ENCODE measurements at places on chromosomes 3 and 15. TPM values are rescaled to one million over a fixed set of nuclear protein-coding genes. Genes with fewer than 3 reads are reported as not detected.

The CCR9 gene
- not detected for total RNA-seq

The CMTM8 gene
- 6.6 TPM for total RNA-seq

The ACAN gene
- total RNA-seq = 113 TPM

The TGM4 gene
- not detected for total RNA-seq

GRCh38 chr15:65101411-65101890 is 13.5 kb downstream of the UBAP1L start:
- DNase-seq = no peak

DNA sequence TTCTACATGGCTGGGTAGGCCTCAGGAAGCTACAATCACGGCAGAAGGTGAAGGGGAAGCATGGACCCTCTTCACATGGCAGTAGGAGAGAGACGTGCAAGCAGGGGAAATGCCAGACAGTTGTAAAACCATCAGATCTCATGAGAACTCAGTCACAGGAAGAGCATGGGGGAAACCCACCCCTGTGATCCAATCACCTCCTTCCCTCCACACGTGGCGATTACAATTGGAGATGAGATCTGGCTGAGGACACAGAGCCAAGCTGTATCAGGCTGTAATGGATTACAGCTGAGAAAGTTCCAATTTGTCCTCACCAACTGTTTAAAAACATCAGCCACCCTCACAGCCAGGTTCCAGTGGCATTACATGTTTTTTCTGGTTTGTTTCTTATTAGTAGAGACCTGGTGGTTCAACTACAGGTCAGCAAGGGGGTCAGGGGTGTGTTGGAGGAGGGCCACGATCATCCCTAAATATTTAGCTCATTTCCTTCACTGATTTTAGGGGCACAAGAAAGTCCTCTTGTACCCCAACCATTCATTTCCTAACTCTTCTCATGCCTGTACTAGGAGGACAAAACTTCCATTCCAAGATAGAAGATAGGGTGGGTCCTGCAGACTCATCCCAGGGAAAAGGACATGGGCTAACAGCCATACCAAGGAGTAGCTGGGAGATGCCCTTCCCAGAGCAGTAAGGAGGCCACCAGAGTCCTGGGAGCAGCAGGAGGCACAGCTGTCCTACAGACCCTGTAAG is 54.4 kb downstream of the ANXA2 start:
- no peak for DNase-seq

GRCh38 chr3:68648494-68648893 is 283.9 kb downstream of the TAFA4 start:
- no peak for DNase-seq

GRCh38 chr3:52530918-52531826 is 2.5 kb downstream of the NT5DC2 start:
- no peak for DNase-seq

DNA sequence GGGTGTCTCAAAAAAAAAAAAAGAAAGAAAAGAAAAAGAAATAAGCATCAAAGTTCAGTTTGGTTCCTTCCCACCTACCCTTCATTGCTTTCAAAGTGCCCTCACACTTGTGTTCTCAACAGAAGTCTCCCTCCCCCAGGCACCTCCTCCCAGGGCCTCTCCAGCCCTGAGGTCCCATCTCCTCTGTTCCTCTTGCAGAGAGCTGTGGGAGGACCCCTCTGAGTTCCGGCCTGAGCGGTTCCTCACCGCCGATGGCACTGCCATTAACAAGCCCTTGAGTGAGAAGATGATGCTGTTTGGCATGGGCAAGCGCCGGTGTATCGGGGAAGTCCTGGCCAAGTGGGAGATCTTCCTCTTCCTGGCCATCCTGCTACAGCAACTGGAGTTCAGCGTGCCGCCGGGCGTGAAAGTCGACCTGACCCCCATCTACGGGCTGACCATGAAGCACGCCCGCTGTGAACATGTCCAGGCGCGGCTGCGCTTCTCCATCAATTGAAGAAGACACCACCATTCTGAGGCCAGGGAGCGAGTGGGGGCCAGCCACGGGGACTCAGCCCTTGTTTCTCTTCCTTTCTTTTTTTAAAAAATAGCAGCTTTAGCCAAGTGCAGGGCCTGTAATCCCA is 6.1 kb downstream of the CYP1A2 start:
- no peak for DNase-seq

DNA sequence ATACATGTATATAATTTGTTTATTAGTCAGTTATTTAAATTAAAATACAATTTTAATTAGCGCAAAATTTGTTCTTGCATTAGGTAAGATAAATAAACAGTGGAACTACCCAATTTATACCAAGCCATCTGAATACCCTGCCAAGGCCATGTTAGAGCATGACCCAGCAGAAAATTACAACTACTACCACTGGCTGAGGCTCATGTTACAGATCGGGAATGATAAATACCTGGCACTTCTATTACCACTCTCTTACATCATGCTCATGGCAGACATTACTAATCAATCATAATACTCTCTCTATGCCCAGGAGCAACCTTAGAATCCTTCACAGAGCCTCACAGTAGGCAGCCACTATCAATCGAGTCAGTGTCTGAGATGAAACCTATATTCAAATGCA is 21.2 kb upstream of the LMOD3 start:
- DNase-seq = no peak

DNA sequence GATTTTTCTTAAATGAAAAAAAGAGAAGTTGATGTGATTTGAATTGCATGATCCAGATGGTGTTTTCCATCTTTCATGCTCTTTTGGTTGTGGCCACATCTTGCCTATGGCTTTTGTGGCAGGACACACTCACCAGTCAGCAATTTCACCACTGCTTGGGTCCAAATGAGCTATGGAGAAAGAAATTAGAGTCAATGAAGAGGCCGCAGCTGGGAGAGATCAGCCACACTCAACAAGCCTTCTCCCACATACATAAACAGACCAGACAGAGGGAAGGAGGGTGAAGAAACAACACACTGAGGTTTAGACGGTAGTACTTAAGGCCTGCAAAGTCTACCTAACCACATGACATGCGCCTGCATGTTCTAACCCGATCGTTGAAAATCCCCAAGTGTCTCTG is 110.7 kb upstream of the CDIN1 start:
- DNase-seq = no peak

- no peak for DNase-seq
Measured at GRCh38 chr15:39961051-39961450, 27.1 kb downstream of the EIF2AK4 start.

- DNase-seq = no peak
Measured at GRCh38 chr3:172317984-172318383, 130.3 kb downstream of the GHSR start.

DNA sequence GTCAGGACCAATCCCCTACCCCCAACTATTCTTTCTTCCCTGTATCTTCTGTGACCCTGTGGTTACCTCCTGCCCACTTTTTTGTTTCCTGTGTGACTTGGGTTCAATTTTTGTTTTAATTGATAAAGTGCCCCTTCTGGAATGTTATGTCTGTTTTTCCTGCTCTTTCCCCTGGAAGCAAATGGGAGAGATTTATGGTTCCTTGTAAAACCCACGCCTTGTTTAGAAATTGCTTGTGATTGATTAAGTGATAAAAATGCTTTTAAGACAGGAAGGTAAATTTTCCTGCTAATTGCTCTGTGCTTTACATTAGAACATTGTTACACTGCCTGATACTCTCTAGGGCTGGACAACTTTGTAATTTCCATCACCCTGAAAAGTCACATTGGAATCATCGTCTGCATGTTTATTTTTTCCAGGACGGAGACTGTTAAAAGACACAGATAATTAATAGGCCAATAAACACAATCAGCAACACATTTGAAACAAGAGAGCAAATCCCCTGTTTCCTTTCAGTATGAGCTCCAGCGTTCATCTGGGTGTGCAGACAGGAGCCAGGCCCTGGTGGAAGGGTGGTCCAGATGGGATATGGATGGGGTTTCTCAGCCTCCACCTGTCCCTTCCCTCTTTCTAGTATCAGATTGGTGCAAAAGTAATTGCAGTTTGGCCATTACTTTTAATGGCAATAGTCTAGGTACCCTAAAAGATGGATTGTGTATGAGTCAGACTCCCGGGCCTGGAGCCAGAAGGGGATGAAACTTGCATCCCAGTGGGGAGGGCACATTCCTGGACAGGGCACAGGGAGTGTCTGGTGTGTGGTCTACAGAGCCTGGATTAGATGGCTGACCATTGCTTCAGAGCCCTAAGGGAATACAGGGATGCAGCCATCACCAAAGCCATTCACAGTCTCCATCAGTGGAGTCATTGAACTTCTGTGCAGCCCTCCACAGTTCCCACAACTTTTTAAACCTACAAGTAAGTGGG is 58.1 kb upstream of the AGBL1 start:
- DNase-seq = no peak

DNA sequence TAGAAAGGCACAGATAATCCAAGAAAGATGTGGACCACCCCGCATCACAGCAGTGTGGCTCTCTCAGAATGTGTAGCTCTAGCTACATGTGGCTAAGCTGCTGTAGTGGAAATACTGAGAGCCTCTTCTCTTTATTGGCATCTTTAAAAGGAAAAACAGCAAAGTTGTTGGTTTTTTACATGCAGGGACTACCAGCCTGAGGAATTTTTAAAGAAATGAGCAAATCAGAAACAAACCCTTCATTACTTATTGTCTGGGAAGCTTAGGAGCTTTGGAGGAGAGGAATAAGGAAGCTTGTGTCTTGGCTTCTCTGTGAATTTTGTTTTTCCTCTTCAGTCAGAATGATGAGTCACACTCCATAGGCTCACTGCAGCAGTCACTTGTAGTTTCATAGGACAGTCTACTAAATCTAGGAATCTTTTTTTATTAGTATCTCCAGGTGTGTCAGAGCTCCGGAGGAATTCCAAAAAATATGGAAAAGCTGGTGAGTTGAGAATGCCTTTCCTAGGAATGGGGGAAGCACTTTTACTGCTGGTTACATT is 27.5 kb downstream of the POLG start:
- DNase-seq = no peak

DNA sequence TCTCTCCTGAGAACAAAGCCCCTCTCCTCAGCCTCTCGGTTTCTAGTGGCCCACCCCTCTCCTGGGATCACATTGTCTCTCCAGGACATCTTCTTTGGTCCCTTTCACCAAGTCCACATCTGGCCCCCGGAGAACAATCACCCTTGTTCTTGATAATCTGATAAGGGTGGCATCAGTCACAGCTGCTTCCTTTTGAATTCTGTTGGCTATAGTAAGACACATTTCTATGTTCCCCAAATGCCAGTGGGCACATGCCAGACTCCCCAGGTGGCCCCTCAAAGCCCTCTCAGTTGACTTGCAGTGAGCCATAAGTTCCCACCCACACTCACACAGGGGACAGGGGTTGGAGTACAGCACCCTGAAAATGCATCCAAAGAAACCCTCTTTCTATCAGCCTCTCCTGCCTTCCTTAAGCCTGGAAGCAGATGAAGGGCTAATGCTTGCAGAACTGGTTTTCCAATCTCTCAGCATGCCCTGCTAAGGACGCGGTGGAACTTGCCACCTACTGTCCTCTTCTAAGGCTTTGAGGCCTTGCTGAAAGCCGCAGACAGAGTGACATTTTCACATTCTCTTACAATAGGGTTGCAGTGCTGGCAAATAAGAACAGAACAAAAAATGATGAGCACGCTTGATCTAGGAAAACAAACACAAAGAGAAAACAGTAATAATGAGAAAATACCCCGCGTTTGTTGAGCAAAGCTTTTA is 101.3 kb upstream of the SLCO3A1 start:
- DNase-seq = no peak

DNA sequence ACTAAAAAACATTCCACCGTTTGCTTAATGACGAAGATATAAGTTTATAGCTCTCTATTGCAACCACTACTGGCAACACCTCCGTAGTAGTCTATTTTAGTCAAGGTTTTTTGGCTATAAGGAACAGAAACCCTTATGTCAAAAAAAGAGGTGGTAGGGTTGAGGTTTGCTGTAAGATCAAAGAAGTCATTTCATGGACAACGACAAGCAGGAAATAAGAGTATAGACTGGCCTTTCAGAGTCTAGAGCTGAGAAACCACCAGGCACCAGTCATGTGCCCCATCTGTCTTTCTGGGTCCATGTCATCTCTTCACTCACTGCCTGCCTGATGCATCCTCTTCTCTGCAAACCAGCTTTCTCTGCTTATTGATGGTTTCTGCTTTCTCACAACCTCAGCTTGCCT is 42.7 kb downstream of the THBS1 start:
- DNase-seq = no peak

- no peak for DNase-seq
Measured at GRCh38 chr15:79086814-79087213, 3.8 kb downstream of the RASGRF1 start.

GRCh38 chr15:64892847-64893403 is 18.8 kb upstream of the ANKDD1A start:
- no peak for DNase-seq

DNA sequence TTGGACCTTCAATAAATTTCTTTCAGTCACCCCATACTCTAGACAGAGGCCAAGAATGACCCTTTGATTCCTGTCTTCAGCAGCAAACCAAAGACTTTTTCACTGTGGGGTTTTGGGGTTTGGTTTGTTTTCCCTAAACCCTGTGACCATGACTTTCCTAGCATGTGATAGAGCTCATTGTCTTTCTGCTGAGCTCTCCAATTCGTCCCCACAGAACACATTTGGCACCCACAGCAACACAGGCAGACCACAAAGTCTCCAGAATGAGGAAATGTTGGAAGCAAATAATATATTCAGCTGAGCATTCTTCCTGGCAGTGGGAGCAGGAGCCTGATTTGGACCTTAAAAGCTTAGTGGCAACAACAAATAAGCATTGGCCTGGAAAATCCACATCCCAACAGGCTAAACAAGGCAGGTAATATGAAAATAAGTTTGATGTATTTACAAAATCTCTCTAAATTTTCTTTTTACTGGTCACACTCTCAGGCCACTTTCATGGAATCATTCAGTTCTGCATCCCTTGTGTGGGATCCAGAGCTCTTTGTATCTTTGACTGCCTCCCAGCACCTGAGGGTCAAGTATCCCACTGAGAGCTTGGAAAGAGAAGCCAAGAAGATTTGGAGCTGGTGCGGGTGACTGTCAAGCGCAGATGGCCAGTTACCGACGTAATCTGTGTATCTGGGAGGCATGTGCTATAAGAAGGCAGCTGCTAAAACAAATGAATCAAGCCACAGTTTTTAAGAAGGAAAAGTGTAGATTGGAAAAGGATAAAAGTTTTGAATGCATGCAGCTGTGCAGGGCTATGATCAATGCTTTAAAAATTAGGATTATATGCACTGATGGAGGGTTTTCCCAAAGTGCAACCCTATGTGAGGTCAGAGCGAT is 36.5 kb upstream of the CPB1 start:
- DNase-seq = no peak

GRCh38 chr3:30597131-30597768 is 9.2 kb upstream of the TGFBR2 start:
- DNase-seq = no peak

DNA sequence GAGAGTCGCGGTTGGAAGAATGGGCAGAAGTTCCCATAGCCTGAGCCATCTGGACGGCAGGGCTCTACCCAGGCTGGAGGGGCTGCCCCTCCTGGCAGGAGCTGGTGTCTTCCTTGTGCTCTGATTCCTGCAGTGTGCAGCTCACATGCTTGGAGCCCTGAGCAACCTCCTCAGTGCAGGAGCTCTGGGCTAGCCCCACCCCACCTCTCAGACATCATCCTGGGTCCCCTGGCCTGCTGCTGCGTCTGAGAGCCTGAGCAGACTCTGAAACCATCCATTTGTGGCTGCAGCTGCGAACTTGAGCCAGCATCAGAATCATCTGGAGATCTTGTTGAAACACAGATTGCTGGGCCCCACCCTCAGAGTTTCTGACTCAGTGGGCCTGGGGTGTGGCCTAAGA is 42.8 kb downstream of the POMGNT2 start:
- DNase-seq = no peak

All from ascending aorta (tissue), 2 donors.